ENCODE measurements at places on chromosomes 3 and 15. TPM values are rescaled to one million over a fixed set of nuclear protein-coding genes. Genes with fewer than 3 reads are reported as not detected.

- DNase-seq = no peak
Measured at GRCh38 chr3:121677141-121677540, 16.4 kb upstream of the HCLS1 start.

- no peak for DNase-seq
Measured at GRCh38 chr3:122785231-122785630, 8.4 kb downstream of the HSPBAP1 start.

DNA sequence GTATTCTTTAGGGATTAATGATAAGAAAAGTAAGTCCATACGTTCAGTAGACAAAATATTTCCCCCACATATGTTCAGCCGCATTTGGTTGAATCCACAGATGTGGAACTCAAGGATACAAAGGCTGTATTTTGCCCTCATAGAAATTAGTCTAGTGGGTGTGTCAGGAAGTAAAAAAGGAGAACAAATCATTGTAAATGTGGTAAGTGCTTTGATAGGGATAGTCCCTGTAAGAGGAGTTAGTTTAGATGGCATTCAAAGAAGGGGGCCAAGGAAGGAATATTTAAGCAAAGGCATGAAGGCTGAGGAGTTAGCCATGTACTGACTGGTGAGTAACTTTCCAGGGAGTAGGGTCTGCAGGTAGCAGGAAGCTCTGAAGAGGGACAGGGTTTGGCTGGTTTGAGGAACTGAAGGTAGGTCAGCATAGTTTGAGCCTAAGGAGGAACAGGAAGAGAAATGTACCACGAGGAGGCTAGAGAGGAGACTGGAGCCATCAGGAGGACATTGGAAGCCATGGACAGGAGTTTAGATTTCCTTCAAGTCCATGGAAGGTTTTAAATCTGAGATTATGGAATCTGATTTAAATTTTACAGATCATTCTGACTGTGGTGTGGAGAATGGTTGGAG is 98.8 kb downstream of the MME start:
- DNase-seq = no peak

GRCh38 chr3:120459196-120459595 is 8.4 kb upstream of the FSTL1 start:
- DNase-seq = no peak

DNA sequence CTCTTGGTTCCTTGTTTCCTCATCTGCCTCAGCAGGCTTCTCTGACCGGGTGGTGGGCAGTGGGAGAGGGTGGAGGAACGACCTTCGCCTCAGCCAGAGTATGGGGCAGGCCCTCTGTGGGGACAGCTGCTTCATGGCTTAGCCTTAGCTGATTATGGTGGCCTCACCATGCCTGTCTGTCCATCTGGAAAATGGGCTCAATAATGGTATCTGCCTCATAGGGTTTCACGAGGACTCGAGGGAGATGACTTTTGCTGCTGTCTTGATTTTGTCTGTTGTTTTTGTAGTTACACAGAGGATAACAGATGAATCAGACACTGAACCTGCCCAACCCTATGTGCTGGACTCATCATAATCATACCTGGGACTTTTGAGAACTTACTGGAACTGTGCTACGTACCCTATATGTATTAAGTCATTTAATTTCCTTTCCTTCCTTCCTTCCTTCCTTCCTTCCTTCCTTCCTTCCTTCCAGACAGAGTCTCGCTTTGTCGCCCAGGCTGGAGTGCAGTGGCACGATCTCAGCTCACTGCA is 46.5 kb downstream of the CDC25A start:
- no peak for DNase-seq

GRCh38 chr3:8490079-8490552 is 11.5 kb upstream of the LMCD1 start:
- peak; percentile 56 for DNase-seq

DNA sequence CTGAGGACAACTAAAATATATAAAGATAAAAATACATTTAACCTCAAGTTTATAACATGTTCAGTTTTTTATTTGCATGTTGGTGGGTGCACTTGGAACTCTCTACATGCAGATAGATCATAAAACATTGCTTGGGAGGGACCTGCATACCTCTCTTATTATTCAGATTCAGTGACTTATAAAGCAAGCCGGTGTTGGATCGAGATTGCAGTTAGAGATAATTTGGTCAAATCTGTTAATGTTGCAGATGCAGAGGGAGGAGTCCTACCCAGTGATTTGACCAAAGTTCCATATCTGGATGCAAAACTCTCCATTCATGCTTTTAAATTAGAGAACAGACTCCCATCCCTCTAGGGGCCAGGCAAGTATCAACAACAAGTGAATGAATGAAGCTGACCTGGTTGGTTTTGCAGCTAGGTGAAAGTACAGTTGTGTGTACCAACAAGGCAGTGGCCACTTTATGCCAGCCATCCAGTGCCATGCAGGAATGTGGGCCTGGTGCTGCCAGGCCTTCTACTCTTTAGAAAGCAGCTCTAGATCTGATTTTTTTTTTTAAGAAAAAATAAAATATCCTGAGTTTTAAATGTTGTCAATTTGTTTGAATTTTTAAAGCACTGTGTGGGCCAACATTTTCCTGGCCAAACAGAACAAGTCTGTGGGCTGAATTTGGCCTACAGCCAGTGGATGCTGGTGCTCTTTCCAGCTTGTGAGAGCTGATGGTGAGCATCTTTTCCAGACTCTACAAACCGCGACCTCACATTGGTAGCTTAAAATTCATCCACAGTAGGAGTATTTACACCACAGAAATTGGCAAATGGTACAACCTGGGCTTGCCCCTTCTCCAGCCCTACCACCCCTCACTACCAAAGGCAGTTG is 12.3 kb downstream of the CDIN1 start:
- peak; percentile 10 for DNase-seq

DNA sequence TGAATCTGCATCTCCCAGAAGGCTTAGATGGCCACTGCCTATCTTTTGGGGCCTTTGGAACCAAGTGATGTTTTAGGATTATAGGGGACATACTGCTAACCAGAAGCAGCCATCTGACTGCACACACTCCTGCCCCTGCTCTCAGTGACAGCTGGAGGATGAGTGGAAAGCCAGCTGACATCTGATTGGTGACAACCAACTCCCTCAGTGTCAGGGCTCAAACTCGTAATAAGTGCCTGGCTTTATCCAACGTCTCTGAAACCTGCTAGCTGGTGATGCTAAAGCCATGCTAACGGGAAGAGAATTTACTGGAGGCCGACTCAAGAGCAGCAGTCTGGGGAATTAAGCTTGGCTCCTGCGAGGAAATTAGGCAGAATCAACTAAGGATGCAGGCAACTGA is 35.1 kb downstream of the KY start:
- no peak for DNase-seq

ERICH6 gene
- polyA plus RNA-seq = not detected

NUP210 gene
- polyA plus RNA-seq = 25.7 TPM

All from A549 (cell line).